ENCODE measurements at places on chromosomes 5 and 9. TPM values are rescaled to one million over a fixed set of nuclear protein-coding genes. Genes with fewer than 3 reads are reported as not detected.

DNA sequence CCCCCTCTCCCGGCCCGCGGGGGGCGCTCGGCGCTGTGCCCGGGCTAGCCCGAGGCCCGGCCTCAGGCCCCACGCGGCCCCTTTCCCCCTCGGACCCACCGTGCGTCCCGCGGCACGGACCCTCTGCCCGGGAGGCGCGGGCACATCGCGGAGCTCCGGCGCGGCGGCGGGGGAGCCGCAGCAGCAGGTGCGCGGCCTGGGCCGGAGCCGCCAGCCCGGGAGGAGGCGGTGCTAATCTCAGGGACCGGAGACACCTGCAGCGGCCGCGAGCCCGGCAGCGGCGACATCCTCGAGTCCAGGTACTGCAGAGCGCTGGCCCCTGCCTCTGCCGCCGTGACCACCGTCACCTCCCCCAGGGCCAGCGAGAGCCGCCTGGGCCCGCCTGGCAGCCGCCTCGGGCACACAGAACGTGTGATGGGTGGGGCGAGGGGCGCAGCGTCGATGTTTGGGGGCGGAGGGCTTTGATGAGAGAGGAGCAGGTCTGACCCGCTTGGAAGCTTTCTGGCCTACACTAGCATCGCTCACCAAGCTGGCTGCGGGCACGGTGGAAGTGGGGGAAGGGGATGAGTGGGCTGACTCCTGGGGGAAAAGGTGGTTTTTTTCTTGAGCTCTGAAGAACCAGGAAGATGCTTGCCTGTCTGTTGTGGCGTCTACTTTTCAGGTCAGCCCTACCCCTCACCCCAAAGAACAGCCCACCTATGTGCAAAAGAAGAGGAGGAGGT lies 524 bp downstream of the CYFIP2 start:
- DNase-seq: no peak

- no peak for DNase-seq
Observed at GRCh38 chr5:31214229-31214628, 20.7 kb downstream of the CDH6 start.

The FGD3 gene
- total RNA-seq: 0.80 TPM

The GADD45G gene
- 1.2 TPM for total RNA-seq

- DNase-seq: no peak
Observed at GRCh38 chr9:91458906-91459305, 35.3 kb upstream of the NFIL3 start.
